Fibroblast of upper back skin (primary cell): ENCODE measurements at places on chromosomes 7 and 10.

DNA sequence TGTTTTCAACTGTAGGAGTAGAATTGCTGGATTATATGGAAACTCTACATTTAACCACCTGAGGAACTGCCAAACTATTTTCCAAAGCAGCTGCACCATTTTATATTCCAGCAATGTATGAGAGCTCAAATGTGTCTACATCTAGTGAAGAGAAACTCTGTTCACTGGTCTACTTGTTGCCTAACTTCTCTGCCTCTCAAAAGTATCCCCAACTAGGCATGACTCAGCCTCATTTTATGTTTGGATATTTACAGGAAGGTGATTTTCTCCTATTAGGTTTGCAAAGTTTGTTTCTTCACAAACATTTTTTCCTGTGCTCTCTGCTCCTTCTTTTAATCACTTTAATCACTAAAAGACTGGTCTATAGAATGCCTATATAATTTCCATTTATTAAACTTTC, 37.1 kb upstream of the SRI start:
- no peak for DNase-seq

DNA sequence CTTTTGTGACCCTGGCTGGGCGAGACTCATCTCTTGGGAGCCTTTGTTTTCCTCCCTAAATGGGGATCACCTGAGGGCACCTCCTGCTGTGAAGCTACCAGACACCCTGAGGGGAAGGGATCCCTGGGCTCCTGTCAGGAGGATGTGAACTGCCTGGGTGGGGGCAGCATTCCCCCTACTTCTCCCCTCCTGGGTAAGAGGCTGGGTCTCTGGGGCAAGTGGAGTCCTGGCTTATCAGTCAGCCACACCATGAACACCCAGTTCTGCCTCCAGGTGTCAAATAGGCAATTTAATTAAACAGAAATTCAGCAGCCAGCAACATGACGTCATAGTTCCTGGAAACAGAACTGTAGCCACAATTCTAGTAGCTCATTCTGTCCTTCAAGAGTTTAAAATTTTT, 97.7 kb upstream of the RET start:
- no peak for DNase-seq

DNA sequence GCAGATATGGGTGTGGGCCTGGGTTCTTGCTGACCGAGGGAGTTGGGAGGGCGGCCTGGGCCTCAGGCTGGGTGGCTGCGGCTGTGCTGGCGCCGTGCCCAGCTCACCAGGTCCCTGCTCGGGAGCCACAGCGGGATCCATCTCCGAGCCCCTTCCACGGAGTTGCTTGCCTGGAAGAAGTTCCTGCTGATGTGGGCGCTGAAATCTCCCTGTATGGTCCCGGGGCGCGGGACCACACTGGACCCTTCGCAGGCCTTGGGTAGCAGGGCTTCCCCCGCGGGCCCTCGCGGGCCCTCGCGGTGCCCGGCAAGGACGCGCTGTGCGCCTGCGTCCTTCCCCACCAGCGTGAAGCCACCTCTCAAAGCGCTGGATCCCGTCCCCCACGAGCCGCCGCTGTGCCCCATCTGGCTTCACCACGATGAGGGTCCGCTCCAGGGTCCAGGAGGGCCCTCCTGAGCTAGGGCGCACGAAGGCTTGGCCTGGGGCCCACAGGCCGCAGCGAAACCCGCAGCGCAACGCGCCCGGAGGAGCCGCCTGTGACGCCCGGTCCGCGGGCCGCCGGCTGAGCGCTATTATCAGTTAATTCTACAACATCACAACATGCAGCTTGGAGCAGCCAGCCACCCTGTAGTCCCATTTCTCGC, 31.5 kb downstream of the RAB19 start:
- no peak for DNase-seq

DNA sequence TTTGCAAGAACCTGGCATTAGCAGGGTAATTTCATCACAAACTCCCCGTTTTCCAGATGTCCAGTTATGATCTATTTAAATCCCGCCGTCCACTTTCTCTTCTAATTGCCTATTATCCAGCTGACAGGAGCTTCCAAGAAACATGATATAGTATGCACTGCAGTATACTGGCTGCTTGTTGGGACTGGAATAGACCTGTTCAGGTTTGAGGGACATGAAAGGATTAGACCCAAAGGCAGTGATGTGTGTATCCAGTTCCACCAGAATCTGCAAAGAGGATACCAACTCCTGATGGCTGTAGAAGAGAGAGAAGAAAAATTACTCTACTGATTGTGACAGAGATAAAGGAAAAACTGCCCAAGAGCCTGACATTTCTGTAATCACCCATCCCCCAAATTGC, 8.9 kb downstream of the MSS51 start:
- no peak for DNase-seq

DNA sequence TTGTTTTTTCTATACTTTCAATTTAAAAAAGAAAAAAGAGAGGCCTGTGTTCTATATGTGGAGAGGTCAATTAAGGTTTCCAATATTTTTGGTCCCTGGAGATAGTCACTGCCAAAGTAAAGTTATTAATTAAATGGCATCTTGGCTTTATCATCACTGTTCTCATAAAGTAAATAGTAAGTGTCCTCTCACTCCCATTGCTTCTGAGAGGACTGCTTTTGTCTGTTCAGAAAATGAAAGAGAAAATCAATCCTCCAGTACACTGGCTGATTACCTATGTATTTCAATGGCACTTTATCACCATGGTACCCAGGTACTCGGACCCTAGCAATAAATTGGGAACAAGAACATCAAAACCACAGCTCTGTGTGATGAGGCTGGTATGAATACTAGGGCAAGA, 94.0 kb downstream of the RNLS start:
- no peak for DNase-seq
